Gastrocnemius medialis (tissue), 4 donors: ENCODE measurements at places on chromosomes 13 and 19. TPM values are rescaled to one million over a fixed set of nuclear protein-coding genes. Genes with fewer than 3 reads are reported as not detected.
A peak's percentile ranks its signal among the peaks of the same experiment; 100 is the strongest.

DNA sequence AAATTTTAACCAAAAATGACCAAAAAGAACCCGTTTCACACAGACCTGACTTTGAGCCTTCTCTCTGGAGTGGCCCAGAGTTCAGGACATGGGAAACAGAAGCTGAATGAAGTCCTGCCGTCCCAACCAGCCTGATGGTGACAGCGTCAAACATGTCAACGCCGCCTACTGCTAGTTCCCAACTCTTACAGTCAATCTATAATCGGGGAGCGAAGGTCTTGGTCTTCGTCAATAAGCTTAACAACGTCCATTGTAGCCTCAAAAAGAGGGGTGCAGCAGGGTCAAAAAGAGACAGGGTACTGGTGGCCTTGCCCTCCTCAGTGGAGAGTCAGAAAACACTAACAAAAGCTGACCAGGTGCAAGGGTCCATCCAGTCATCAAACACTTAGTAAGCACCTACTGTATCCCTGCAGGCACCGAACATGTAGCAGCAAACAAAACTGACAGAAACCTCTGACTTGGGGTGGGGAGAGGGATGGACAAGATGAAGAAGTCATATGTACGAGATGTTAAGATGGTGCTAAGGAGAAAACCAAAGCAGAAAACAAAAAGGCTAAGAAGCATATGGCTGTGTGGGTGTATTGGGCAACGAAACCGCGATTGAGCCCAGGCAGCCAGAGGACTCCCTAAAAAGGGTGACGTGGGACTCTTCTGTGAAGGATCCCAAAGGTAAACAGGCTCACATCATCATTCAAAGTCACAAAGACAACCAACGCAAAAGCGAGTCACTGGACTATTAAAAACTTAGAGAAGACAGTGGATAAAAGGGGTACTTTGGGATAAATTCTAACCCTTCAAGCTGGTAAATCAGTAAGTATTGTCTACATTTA, 12.0 kb downstream of the MLLT1 start:
- H3K36me3 ChIP-seq, result no peaks in the 10 kb centered on the region
- H3K4me1 ChIP-seq, result peaks cover 40% of the 10 kb centered on the region
- no peak for DNase-seq
- no peak overlapping the region for H3K27ac ChIP-seq
- H3K27me3 ChIP-seq, result no peaks in the 10 kb centered on the region

CD22 gene
- total RNA-seq, result not detected

DNA sequence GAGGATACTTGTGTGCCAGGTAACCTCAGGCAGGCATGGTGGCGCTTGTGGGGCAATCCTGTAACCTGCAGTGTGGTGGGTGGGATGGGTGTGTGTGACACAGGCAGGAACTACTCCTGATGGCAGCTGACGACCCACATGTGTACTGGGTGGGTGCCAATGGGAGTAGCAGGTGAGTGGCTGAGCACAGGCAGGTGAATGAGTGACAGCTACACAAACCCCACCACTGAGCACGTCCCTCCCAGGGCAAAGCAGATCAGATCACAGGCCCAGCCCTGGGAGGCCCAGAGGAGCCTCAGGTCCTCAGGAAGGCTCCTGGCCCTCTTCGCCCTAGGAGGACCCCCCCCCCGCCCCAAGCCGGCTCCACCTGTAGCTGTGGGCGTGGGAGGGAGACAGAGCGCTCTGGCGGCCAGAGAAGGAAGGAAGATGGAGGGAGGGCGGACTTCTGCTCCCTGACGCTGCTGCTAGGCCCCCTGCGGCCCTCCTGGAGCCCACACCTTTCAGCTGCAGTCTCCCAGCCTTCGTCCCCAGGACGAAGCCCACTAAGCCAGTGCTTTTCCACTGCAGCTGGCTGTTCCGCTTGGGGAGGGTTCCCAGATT, 1.3 kb upstream of the ZNF181 start:
- no peak for DNase-seq
- peak overlapping the region; percentile 98 for H3K4me3 ChIP-seq
- peaks cover 23% of the 10 kb centered on the region for H3K36me3 ChIP-seq
- peaks cover 30% of the 10 kb centered on the region for H3K4me1 ChIP-seq

TRPC4 gene
- total RNA-seq, result not detected

DNA sequence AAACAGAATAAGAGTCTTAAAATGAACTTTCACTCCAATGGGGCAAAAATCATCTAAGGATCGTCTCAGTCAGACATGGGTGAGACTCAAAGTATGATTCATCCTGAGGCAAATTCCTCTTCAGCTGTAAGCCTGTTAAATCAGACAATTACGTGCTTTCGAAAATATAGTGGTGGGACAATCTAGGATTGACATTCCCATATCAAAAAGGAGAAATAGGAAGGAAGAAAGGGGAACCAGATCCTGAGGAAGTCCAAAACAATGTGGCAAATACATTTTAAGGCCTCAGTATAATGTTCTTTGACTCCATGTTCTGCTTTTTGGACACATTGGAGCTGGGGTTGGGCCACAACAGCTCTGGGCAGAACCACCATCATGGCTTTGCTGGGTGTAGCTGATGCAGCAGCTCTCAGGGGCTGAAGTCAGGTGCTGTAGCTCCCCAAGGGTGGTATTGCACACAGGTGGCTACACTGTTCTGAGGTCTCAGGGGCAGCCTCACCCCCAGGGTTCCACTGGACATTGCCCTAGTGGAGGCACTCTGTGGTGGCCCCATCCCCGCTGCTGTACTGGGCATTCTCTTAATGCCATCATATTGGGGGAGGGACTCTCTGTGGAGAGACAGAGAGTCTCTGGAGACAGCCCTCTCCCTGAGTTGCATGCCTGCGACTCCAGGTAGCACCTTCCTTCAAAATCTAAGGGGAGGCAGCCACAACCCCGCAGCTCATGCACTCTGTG, 5.7 kb upstream of the FPR3 start:
- H3K4me3 ChIP-seq, result no peak overlapping the region
- DNase-seq, result no peak
- no peaks in the 10 kb centered on the region for H3K27me3 ChIP-seq
- H3K36me3 ChIP-seq, result no peaks in the 10 kb centered on the region
- no peak overlapping the region for H3K27ac ChIP-seq
